HCEC 1CT (cell line): ENCODE measurements at places on chromosomes 1 and 21.

DNA sequence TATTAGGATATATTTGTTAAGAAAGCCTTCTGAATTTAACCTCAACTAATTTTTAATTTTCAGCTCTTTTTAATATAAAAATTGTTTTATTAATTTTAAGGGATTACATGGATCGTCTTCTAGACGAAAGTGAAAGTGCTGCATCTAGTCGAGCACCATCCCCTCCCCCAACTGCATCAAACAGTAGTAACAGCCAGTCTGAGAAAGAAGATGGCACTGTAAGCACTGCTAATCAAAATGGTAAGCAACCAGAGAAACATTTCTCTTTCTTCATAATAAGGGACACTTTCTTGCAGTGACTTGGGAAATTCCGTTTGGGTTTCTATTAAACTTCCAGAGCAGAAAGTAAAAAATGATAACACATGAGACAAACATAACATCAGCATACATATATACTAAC, 56.9 kb downstream of the MIER1 start:
- DNase-seq: peak; percentile 43

GRCh38 chr1:199101635-199102034, 462.8 kb downstream of the PTPRC start:
- DNase-seq: no peak

DNA sequence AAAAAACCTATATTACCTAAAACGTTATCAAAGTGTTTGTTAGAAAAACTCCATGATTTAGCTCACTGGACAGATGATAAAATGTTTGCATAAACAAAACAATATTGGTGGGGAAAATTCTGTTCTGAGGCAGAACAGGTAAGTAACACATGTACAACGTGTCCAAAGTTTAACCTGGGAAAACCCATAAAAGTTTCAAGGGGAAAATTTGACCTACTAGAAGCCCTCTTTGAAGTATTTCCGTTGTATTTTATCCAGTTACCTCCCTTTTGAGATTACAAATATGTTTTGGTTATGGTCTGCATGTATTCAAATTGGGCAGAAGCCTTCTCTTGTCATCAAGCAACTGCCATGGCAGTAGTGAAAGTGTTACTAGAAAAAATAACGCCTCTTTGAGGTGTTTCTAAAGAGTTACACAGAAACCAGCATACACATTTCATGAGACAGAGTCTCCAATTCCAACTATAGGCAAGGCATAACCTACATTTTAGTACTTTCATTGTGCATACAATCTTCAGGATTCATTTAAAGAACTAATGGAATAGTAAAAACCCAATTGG, 58.0 kb upstream of the PDC start:
- no peak for DNase-seq

DNA sequence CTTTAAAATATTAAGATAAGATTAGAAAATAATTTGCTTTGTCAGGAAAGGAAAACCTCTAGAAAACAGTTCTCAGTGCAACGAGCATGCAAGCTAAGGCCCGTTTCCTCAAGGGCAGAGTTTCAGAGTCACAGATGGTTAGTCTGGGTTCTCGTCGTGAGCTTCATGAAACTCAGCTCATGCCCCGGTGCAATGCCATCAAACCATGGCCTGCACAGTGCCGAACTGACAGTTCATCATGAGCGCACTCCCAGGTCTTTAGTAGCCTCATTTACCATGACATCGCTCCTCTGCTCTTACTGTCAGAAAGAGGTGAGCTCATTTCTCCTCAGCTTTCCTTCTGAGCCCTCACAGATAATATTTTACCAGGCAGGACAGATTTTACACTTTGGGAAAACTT, 319.2 kb downstream of the NTNG1 start:
- no peak for DNase-seq

- DNase-seq: no peak
Observed at GRCh38 chr1:46755121-46755520, 36.2 kb upstream of the EFCAB14 start.

DNA sequence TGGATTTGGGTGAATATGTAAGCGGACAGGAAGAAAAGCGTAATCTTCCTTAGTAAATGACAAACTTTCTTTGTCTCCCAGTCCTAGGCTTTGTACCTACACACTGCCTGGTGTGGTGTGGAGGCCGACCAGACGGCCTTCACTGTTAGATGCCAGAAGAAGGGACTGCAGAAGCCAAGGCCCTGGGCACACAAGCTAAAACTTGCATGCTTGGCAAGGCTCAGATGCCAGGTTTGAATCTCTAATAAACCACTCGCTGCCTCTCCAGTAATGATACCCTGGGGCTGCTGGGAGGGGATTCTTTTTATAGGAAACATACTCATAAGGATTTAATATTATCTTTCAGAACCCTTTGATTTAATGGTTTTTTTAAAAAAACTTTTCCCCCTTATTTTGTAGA, 263.8 kb downstream of the PTPRC start:
- DNase-seq: no peak

- no peak for DNase-seq
Observed at GRCh38 chr1:116775116-116775752, 21.0 kb downstream of the CD2 start.

- no peak for DNase-seq
Observed at GRCh38 chr1:201563406-201563780, 24.5 kb downstream of the NAV1 start.

GRCh38 chr21:38660333-38661196, 145.2 kb upstream of the ETS2 start:
- no peak for DNase-seq

- no peak for DNase-seq
Observed at GRCh38 chr1:111878091-111878490, 111.4 kb downstream of the KCND3 start.

- peak; percentile 19 for DNase-seq
Observed at GRCh38 chr1:170863621-170864020, 71.7 kb upstream of the MROH9 start.

DNA sequence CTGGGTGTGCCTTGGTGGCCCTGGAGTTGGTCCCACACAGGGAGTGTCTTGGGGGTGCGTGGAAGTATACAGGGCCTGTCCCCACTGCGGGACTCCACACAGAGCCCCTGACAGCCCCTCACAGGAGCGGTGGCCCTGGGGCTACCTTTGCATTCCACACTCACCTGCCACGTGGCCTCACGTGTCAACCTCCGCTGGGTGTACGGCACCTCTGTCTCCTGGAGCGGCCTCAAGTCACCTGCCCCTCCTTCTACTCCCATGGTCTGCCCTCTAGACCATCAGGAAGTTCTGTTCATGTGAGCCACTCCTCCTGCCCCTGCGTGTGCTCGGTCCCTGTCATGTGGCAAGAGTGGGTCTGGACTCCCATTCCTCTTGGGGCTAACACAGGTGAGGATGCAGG, 58.6 kb downstream of the FAAP20 start:
- no peak for DNase-seq

DNA sequence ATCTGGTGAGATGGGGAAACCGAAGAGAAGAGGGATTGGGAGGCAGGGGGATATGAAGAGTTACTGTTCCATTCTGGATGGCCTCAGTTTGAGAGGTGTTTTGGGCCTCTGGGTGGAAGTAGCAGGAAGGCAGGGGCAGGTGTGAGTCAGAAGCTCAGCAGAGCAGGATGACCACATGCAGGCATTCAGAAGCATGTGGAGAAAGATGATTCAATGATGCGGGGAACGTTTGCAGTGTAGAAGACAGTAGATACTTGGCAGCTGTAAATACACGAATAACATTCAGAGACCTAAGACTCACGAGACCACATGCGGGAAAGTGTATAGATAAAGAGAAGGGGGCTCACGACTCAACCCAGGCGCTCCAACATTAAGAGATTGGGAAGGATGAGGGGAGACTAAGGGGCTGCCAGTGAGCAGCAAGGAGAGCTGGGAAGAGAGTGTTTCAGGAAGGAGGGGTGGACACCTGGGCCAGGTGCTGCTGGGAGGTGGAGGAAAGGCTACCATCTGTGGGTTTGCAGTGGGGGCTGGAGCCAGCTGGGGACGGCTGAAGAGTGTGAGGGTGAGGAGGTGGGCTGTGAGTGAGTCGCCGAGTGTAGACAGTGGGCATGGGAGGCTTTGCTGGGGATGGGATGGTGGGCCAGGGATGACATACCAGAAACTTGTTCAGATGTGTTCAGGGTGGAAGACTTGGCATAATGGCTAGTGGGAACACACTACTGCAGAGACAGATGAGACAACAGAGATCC, 5.8 kb upstream of the EPS8L3 start:
- DNase-seq: peak; percentile 80

DNA sequence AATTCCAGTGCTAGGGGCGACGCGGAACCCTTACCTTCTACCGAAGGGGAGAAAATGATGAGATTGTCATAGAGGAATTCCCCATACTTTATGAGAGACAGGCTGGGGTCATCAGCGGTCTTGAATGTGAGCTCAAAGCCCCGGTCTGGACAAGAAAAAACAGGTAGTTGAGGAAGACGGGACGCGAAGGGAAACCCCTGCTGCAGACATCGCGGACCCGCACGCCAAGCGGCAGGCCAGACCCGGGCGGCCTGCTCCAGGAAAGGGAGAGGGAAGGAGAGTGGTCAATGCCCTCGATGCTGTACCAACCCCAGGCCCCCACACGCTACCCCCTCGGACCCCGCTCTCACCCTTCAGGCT, 342 bp downstream of the DDOST start:
- DNase-seq: no peak

GRCh38 chr1:64505232-64505943, 35.5 kb downstream of the CACHD1 start:
- DNase-seq: no peak

- no peak for DNase-seq
Observed at GRCh38 chr1:47782414-47783166, 214.6 kb downstream of the TRABD2B start.

DNA sequence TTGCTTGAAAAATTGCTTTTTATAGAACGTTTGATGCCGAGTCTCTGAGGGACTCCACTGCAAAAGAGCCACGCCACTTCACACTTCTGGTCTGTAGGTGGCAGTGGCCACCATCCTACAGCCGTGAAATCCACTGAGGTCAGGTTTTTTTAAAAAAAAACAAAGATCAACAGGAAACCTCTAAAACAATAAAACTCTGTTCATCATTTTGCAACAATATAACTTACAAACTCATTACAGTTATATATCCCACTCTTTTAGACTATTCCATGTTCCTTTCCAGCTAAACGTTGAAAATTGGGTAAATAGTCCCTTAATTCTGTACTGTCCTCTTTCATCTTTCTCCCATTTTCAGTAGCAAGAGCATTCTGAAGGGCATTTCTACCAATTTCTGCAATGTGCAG, 64.6 kb upstream of the FMN2 start:
- peak; percentile 64 for DNase-seq

DNA sequence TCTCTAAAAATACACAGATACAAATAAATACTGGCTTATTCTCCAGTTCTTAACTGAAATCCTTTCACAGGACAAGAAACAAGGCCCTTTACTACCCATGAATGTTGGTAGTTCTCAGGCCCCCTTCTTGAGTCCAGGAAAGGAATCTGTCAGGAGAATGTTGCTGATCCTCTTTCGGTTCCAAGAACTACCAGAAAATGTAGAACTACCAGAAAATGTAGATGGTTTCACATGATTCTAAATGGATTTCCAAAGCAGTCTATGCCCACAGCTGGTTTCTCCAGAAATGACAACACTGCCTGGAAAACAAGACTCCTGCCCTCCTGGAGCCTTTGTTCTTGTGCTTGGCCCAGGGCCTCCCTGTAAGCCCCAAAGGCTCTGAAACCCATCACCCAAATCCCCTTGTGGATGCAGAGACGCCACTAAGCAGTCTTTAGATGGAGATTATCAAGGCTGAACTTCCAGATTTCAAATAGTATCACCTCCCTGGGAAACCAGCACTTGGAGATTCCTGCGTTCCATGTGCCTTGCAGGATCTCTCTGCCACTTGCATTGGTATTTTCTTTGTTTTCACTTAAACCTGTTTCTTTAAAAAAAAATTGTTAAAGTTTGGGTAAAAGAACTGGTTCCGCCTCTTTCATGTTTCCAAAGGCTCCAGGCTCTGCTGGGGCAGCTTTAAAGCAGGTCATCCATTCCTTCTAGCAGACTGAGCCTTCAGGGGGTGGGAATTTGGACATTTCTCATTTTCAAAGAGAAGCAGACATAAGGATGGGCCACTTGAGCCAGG, 53.4 kb downstream of the MAN1C1 start:
- no peak for DNase-seq

DNA sequence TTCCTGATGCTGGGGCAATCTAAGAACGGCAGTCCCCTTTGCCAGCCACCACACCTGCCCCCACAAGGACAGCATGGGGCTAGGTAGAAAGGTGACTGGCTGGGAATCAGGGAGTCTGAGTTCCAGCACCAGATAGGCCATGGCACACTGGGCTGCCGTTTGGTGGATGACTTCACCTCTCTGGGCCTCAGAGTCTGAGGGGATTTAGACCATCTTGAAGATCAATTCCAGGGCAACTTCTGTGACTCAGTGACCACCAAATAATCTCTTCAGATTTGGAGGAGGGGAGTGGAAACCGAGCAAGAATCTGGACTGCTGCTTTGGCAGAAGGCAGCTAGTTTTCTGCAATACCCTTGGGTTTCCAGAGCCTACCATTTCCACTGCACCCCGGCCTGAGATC, 92.1 kb upstream of the EDN2 start:
- no peak for DNase-seq

DNA sequence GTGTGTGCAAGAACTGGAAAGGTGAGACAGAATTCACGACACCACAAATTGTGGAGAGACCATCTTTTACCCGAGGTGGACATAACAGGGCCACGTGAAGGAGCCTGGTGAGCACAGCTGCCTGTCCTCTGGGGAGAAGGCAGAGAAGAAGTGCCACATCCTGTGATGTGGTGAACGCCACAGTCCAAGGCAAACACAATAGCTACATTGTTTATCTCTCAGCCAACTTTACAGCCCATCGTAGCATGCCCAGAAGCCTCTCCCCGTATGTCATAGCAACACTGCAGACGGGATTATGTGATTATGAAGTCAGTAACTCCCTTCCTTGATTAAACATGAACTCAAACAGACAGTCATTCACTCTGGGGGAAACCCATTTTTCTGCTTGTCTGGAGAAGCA, 612.2 kb downstream of the SMYD3 start:
- DNase-seq: no peak

- no peak for DNase-seq
Observed at GRCh38 chr1:171019971-171020370, 70.7 kb upstream of the FMO3 start.

GRCh38 chr1:60262701-60263100, 189.1 kb upstream of the C1orf87 start:
- no peak for DNase-seq
